Natural killer cell (primary cell): ENCODE measurements at places on chromosomes 5 and 9. TPM values are rescaled to one million over a fixed set of nuclear protein-coding genes. Genes with fewer than 3 reads are reported as not detected.

DNA sequence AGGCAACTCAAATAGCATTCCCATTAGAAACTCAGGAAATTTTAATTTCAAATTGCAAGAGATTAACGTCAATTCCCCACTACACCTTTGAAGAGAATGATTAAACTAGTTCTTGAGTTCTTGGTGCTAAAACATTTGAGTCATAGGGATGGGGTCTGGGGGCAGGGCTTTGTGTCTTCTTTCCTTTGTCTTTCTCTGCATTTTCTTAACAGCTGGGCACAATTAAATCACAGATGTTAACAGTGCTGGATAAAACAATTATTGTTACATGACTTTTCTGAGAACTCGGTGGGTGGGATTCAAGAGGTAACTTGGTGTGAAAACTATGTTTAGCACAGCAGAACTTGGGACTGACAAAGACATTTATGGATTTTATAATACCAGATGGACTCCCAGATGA is 351.9 kb upstream of the TNC start:
- no peak for DNase-seq

DNA sequence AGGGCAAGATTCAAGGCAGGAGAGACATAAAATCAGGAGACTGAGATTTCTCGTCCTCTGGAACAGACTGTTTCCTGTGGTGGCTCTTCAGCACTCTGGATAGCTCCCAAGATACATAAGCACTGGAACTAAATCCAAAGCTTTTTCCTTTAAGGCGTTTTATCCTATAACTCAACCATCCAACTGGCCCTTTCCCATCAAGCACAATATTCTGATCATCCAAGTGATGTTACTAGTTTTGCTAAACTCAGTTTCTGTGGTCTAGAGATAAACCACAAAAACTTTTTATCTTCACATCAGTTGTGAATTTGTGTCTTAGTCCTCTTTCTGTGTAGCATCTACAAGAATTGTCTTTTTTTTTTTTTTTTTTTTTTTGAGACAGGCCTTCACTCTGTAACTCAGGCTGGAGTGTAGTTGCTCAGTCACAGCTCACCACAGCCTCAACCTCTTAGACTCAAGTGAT is 299.4 kb downstream of the COX7C start:
- no peak for DNase-seq

ALDH1A1 gene
- 0.57 TPM for total RNA-seq

IRX2 gene
- not detected for total RNA-seq

GRCh38 chr5:76305269-76305668 is 97.8 kb upstream of the IQGAP2 start:
- DNase-seq = no peak

GRCh38 chr5:119395080-119395836 is 39.4 kb downstream of the TNFAIP8 start:
- DNase-seq = no peak

DNA sequence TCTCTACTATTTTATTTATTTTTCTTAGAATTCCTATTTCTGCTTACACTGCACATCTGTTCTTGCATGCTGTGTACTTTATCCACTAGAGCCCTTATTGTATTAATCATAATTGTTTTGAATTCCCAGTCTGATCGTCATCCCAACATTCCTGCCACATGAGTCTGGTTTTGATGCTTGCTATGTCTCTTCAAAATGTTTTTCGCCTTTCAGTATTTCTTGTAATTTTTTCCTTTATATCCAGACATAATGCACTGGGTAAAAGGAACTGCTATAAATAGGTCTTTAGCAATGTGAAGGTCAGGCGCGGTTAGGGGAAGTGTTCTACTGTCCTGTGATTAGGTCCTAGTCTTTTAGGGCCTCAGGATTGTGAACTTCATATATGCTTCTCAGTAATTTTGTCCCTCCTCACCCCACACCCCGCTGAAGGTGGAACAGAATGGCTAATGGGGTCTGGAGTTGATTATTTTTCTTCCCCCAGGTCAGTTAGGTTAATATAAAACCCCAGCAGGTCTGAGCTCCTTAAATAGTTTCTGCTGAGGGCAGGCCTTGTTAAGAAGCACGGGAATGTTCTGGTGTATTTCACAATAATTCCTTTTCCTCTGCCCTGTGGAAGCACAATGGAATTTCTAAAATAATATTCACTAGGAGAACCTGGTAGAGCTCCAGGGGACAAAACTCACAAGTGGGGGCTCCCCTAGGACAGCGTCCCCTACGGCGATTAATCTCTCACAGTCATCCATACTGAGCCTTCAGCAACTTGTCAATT is 146.6 kb upstream of the TUT7 start:
- no peak for DNase-seq

DNA sequence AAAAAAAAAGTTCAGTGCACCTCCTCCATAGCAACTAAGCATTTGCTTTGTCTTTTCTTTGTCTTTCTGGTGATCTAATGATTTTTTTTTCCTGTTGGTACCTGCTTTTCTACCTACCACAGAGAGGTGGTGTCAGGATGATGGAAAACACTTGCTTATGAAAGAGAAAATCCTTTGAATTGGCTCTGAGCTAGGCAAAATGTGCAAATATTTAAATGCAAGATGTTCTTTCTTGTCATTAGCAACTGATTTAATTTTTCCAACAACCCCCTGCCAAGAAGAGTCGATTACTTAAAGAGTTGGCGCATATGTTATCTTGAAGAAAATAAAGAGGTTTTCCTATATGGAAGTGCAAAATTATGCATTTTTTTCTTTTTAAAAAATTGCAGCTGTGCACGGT is 37.7 kb downstream of the TNC start:
- DNase-seq = no peak

- no peak for DNase-seq
Measured at GRCh38 chr9:22169727-22170503, 160.8 kb upstream of the CDKN2B start.

AGXT2 gene
- total RNA-seq = not detected

- no peak for DNase-seq
Measured at GRCh38 chr5:179605026-179605833, 18.2 kb downstream of the HNRNPH1 start.

GRCh38 chr5:159121061-159121460 is 21.3 kb upstream of the EBF1 start:
- no peak for DNase-seq

DNA sequence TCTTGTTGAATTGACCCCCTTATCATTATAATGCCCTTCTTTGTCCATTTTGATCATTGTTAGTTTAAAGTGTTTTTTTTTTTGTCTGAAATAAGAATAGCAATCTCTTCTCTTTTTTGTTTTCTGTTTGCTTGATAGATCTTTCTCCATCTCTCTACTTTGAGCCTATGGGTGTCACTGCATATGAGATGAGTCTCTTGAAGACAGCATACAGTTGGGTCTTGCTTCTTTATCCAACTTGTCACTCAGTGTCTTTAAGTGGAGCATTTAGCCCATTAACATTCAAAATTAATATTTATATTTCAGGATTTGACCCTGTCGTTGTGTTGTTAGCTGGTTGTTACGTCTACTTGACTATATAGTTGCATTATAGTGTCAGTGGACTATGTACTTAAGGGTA is 135.4 kb downstream of the HMHB1 start:
- DNase-seq = no peak

CNTNAP3 gene
- not detected for total RNA-seq

DNA sequence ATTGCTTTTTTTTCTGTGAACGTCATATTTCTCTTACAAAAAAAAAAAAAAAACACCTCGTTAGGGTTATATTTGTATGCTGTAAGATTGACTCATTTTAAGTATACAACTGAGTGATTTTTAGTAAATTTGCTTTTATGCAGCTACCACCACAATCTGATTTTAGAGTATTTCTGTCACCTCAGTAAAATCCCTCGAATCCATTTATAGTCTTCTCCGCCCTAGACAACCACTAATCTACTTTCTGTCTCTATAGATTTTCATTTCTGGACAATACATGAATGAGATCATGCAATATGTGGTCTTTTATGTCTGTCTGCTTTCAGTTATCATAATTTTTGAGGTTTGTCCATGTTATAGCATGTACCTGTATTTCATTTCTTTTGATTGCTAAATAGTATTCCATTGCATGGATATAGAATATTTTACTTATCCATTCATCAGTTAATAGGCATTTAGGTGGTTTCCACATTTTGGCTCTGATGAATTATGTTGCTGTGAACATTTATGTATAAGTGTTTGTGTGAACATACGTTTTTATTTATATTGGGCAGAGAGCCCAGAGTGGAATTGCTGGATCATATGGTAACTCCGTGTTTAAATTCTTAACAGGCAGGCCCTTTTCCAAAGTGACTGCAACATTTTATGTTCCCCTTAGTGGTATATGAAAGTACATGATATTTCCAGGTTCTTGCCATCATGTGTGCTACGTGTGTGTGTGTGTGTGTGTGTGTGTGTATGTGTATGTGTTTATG is 171.4 kb downstream of the SGCD start:
- DNase-seq = no peak

DNA sequence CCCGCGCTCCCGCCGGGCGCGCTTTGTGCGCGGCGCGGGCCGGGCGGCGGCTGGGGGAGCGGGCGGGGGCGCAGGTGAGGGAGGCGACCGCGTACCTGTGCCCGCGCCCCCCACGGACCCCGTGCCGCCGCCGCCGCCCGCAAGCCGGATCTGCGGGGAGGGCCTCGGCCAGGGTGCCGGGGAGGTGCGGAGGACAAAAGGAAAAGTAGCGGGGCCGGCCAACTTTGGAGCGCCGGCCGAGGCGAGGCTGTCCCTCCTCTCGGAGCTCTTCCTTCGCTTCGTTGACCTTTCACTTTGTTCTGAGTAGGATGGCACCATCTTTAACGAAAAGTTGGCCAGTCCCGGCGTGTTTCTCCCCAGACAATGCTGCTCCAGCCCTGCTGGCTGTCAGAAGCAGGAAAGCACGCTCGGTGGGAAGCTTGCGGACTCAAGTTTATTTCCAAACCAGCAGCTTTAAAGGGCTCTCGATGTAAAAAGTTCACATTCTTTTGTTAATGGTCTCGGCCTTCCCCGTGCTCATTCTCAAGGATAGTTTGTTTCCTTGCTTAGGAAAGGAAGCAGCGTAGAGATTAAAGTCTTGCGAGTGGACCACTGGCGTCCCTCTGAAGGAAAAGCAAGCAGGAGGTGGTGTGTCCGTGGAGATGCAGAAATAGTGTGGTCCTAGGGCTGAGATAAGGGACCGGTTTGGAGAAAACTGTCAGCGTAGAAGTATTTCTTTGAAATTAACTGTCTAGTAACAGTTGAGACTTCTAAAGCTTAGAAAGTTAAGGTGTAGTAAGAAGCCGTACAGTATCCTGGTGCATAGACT is 639 bp downstream of the EHMT1 start:
- no peak for DNase-seq

DNA sequence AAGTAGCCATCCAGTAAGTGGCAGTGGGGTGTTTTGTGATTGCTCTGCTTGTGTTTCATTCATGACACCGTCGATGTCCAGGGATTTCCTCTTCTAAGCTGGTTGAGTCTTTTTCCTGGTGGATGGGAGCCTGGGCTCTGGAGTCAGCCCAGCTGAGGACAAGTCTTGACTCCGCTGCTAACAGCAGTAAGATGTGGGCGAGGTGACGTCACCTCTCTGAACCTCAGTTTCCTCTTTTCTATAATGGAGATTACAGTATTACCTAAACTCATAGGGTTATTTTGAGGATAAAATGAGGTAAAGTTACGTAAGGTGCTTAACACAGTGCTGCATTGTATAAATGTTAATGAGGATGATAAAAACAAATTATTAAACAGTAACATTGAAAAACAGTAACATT is 21.3 kb downstream of the FGF1 start:
- DNase-seq = no peak

GRCh38 chr5:143174714-143175398 is 228.6 kb downstream of the NR3C1 start:
- no peak for DNase-seq
